ENCODE measurements at places on chromosomes 4 and X.

DNA sequence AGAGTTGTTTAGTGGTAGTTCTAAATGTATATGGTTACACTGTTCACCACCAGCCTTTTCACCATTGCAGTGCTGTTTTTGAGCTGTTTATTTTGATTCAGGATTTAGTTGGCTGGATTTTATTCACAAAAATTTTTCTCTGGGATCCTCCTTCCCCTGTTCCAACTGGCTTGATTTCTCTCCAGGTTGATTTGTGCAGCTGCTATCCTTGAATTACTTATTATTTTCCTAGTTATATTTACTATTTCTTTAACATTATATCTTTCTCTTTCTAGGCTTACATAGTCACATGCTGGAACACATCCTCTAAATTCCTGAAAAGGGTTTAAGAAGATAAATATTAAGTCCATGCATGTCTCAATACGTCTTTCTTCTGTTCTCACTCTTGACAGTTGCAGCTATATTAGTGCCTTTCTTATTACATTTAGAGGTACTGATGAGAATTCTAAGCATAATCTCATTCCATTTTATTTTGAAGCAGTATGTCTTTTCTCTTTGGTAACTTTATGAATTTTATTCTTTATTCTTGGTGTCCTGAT, 82.2 kb downstream of the SUPT20HL2 start:
- DNase-seq: no peak
- H3K27ac ChIP-seq: peak overlapping the region; percentile 54
- no peak overlapping the region for H3K4me3 ChIP-seq
- peaks cover 18% of the 10 kb centered on the region for H3K4me1 ChIP-seq
- H3K36me3 ChIP-seq: peaks cover 7% of the 10 kb centered on the region

GRCh38 chrX:133413218-133413925, 1.9 kb downstream of the GPC4 start:
- DNase-seq: peak; percentile 58
- H3K4me3 ChIP-seq: peak overlapping the region; percentile 90
- peaks cover 48% of the 10 kb centered on the region for H3K4me1 ChIP-seq

DNA sequence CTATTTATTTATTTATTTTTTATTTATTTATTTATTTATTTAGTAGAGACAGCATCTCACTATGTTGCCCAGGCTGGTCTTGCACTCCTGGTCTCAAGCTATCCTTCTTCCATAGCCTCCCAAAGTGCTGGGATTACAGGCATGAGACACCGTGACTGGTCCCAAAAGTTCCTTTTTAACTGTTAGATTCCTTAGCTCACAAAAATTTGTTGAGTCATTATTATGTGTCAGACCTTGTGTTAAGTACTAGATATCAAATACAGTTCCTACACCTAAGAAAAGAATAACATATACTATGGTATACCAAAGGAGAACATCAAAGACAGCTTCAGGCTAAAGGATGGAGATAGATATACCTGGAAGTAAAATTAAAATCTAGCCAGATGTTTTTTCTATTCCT, 11.6 kb downstream of the FGA start:
- peaks cover 7% of the 10 kb centered on the region for H3K4me1 ChIP-seq
- H3K4me3 ChIP-seq: no peak overlapping the region
- H3K27me3 ChIP-seq: peaks cover 20% of the 10 kb centered on the region
- H3K36me3 ChIP-seq: no peaks in the 10 kb centered on the region

DNA sequence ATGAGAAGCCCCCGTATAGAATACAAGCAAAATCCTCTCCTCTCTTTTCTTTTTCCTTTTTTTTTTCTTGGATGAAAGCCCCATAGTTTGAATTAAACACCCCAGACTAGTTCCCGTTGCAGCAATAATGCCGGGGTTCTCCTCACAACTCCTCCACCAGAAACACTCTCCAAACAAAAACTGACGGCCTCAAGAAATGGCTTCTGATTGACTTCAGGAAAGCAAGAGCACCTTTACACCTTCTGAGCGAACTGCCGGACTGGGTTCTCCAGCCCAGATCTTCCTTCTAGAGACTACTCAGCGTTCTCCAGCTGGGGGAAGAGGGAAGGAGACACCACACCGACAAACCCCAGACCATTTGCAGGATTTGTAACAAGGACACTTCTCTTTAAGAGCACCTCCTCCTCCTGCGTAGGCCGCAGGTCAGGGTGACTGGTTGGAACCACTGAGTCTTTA, 4.0 kb downstream of the HAND2 start:
- H3K4me1 ChIP-seq: peaks cover 64% of the 10 kb centered on the region
- H3K4me3 ChIP-seq: peak overlapping the region; percentile 95
- DNase-seq: no peak
- peaks cover 4% of the 10 kb centered on the region for H3K36me3 ChIP-seq
- H3K27ac ChIP-seq: peak overlapping the region; percentile 97

DNA sequence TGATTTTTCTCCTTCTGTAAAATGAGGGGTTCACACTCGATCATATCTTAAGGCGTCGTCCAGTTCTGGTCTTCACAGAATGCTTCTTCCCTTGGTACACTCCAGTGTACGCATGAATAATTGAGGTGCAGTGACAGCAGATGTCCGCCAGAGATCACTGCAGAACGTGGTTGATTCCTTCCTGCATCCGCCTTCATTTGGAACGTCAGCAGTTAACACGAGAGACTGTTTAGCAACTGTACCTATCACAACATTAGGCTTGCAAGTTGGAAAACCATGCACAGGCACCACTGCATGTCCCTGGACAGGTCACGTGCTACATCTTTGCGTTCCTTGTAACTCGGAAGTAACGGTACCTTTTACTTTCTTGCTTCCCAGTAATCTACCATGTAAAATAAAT, 66.0 kb upstream of the GEMIN8 start:
- DNase-seq: peak; percentile 39
- H3K4me3 ChIP-seq: no peak overlapping the region
- no peaks in the 10 kb centered on the region for H3K36me3 ChIP-seq
- H3K27ac ChIP-seq: no peak overlapping the region
- H3K27me3 ChIP-seq: peaks cover 3% of the 10 kb centered on the region

- H3K27me3 ChIP-seq: no peaks in the 10 kb centered on the region
- H3K4me1 ChIP-seq: no peaks in the 10 kb centered on the region
- H3K36me3 ChIP-seq: no peaks in the 10 kb centered on the region
- H3K27ac ChIP-seq: no peak overlapping the region
Measured at GRCh38 chr4:133324491-133324890, 175.4 kb downstream of the PCDH10 start.

GRCh38 chrX:21476909-21477308, 102.7 kb downstream of the CNKSR2 start:
- no peaks in the 10 kb centered on the region for H3K27me3 ChIP-seq
- H3K4me3 ChIP-seq: no peak overlapping the region
- H3K4me1 ChIP-seq: no peaks in the 10 kb centered on the region
- H3K36me3 ChIP-seq: no peaks in the 10 kb centered on the region
- H3K27ac ChIP-seq: no peak overlapping the region

- no peak overlapping the region for H3K4me3 ChIP-seq
- H3K27me3 ChIP-seq: no peaks in the 10 kb centered on the region
- H3K4me1 ChIP-seq: no peaks in the 10 kb centered on the region
- no peak for DNase-seq
- no peaks in the 10 kb centered on the region for H3K36me3 ChIP-seq
- H3K27ac ChIP-seq: no peak overlapping the region
Measured at GRCh38 chrX:81662381-81662780, 460.5 kb downstream of the SH3BGRL start.

DNA sequence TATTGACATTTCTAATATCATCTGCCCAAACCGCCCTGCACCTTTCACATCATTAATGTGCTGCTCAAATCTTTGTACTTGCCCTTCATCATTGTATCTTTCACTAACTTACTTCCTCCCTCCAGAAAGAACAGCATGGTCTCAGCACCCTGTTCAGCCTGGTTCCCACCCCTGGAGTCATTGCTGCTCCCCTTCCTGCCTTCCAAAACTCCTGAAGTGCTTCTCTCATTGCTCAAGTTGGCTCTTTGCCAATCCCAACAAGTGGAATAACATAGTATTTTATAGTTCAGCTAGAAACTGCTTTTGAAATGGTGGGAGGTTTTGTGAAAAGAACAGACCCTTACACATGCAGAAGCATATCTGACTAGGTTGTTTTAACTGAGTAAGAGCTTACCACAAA, 14.0 kb upstream of the TTC29 start:
- no peak for DNase-seq
- H3K27ac ChIP-seq: no peak overlapping the region
- no peaks in the 10 kb centered on the region for H3K4me1 ChIP-seq
- H3K36me3 ChIP-seq: no peaks in the 10 kb centered on the region
- no peak overlapping the region for H3K4me3 ChIP-seq

GRCh38 chr4:118762155-118762554, 73.8 kb downstream of the SEC24D start:
- peak overlapping the region; percentile 74 for H3K27ac ChIP-seq
- no peaks in the 10 kb centered on the region for H3K27me3 ChIP-seq
- DNase-seq: no peak
- H3K36me3 ChIP-seq: peaks cover 21% of the 10 kb centered on the region
- H3K4me1 ChIP-seq: peaks cover 76% of the 10 kb centered on the region

DNA sequence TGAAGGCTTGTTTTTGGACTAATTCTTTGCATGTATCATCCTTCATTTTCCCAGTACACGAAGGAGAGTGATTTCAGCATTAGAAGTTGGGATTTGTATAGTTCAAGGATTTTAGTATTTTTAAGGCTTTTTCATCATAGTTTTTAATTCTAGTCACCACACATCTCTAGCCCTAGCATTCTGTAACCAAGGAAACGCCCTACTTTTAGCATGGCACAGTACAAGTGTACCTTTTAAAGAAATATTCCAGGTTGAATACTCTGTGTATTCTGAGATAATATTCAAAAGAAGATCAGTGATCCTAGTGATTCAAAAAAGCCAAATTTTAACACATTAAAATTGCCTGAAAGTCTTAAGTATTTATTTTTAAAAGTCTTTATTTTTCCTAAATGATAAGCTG, 150.5 kb downstream of the RAP1GDS1 start:
- DNase-seq: no peak
- H3K4me3 ChIP-seq: no peak overlapping the region
- no peaks in the 10 kb centered on the region for H3K27me3 ChIP-seq
- H3K27ac ChIP-seq: no peak overlapping the region

- H3K27ac ChIP-seq: no peak overlapping the region
- no peaks in the 10 kb centered on the region for H3K27me3 ChIP-seq
- peaks cover 4% of the 10 kb centered on the region for H3K36me3 ChIP-seq
- no peak for DNase-seq
- peaks cover 26% of the 10 kb centered on the region for H3K4me1 ChIP-seq
Measured at GRCh38 chr4:145536044-145536443, 54.4 kb downstream of the SMAD1 start.

- H3K4me1 ChIP-seq: no peaks in the 10 kb centered on the region
- DNase-seq: no peak
- H3K4me3 ChIP-seq: no peak overlapping the region
Measured at GRCh38 chr4:35982318-35982717, 262.0 kb downstream of the ARAP2 start.

DNA sequence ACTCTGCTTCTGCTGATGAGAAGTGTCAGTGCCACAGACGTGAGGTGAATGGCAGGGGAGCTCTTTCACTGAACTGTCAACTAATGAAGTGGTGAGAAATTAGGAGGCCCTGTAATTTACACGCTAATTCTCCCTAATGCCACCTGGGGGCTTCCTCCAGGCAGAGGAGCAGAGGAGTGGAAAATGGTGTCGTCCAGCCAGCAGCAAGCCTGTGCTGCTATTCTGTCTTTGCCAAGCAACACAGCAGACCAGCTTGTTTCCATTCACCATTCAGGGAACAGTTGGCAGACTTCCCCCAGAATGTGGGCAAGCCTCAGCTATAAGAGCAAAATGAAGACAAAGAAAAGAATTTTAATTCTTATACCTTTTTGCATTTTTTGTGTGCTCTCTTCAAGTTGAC, 245.2 kb upstream of the TET2 start:
- H3K4me1 ChIP-seq: peaks cover 7% of the 10 kb centered on the region
- H3K27ac ChIP-seq: no peak overlapping the region
- DNase-seq: no peak
- H3K36me3 ChIP-seq: no peaks in the 10 kb centered on the region
- H3K27me3 ChIP-seq: peaks cover 13% of the 10 kb centered on the region
- no peak overlapping the region for H3K4me3 ChIP-seq

DNA sequence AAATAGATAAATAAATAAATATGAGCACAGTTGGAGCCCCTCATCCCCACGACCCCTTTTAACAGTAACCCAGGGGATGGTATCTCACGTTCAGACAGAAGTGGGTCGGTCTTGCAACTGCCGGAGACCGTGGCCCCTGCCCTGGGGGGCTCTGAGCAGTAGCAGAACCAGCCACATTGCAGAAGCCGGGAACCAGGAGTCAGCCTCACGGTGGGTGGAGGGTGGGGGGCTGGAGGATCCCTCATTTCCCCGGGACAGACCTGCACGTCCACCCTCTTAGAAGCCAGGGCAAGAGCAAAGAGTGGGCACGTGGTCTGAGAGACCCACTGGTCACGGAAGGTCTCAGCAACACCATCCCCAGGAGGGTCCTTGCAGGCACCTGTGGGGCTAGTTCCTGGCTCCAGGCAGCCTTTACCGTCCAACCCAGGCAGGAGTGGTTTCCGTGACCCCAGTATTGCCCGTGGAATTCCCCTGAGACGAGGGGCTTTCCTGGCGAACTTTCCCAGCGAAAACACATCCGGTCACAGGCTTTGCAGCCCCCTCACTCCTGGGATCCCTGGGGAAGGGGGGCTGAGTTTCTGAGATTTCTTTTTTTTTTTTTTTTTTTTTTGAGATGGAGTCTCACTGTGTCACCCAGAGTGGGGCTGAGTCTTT, 8.8 kb upstream of the IL3RA start:
- DNase-seq: no peak
- H3K27me3 ChIP-seq: peaks cover 2% of the 10 kb centered on the region
- H3K27ac ChIP-seq: no peak overlapping the region
- H3K4me3 ChIP-seq: no peak overlapping the region

GRCh38 chr4:94653095-94653649, 104.6 kb upstream of the BMPR1B start:
- DNase-seq: no peak
- H3K27ac ChIP-seq: peak overlapping the region; percentile 74
- peaks cover 9% of the 10 kb centered on the region for H3K36me3 ChIP-seq
- peaks cover 57% of the 10 kb centered on the region for H3K4me1 ChIP-seq

DNA sequence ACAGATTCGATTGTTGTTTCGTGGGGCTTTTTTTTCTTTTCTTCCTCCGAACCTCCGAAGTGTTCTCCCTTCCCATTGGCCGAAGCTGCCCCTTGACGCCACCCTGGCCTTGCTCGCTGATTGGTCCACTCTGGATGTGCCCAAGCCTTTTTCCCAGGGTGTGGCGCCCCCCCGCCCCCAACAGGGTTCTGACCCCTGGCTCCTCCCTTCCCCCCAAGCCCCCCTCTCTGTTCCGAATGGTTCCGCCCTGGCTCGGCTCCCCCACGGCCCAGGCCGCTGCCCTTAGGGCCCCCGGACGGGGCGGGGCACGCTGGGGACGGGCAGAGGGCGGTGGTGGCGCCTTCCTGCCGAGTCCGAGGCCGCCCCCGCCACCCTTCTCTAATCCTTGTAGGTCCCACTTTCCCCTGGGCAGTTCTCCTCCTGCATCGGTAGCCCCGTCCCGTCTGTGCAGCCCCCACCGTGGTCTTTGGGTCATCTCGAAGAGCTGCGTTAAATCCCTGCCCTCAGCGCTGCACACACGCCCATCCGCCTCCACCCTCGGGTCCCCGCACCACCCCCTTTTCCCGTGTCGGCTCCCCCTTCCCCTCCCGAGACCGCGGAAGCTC, 25.5 kb downstream of the UTP14A start:
- peaks cover 6% of the 10 kb centered on the region for H3K36me3 ChIP-seq
- H3K27me3 ChIP-seq: peaks cover 31% of the 10 kb centered on the region
- no peaks in the 10 kb centered on the region for H3K4me1 ChIP-seq

All from mesothelial cell of epicardium (in vitro differentiated cells).